ENCODE measurements at places on chromosomes 3 and 15.

GRCh38 chr15:75902129-75902557 lies 1.5 kb upstream of the FBXO22 start:
- no peak for DNase-seq

DNA sequence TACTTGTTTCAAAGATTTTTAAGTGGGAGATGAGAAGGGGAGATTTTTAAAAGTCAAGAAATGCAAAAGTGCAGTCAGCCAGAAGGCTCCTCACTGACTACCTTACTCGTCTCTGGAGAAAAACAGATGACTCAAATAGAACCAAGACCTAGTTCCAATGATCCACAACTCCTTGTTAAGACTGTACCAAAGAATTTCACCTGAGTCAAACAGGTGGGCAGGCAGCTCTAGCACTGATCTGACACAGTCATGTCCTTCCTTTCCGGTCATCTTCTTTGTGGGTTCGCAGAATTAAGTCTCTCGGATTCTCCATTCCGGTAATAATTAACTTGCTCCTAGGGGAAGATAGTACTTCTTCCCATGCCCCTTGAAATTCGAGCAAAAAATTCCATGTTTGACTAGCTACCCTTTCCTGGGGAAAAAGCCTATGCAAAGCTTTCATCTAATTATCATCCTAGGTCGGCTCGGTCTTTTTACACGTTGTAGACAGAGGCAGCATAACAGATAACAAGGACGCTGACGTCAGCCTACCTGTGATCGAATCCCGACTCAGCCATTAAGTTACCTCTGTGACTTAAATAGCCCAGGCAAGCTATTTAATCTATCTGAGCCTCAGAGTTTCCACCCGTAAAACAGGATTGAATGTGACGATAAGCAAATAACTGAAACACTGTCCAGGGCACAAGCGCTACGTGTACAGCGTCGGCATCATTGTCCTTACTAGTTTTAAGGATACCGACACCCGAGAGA lies 758 bp downstream of the SELENOK start:
- DNase-seq, result no peak

DNA sequence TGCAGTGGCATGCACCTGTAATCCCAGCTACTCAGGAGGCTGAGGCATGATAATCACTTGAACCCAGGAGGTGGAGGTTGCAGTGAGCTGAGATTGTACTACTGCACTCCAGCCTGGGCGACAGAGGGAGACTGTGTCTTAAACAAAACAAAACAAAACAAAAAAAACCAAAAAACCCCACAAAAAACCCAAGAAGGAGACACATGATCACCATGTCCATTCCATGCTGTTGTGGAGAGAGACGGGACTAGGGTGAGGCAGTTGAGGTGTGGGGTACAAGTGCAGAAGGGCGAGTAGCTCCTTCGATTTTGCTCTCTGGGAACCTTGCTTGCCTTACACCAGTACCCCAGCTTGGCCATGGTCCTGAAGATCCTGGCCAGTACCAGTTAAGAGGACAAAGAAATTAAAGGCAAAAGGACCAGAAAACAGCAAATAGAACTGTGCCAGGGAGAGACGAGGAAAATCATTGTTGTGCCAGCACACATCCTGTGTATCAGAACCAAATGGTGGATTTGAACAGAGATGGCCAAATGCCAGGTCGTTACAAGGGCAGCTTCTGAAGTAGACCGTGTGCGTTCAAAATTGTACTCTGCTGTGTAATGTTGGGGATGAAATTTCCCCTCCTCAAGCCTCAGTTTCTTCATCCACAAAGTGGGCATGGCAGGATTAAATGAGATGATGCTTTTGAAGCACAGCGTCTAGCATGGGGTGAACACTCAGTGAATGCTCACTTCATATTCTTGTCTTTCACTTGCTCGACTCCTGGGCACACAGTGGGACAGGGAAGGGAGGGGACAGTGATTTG lies 42.9 kb upstream of the CTSH start:
- DNase-seq, result no peak

GRCh38 chr15:25504307-25504706 lies 65.5 kb upstream of the UBE3A start:
- peak; percentile 59 for DNase-seq

DNA sequence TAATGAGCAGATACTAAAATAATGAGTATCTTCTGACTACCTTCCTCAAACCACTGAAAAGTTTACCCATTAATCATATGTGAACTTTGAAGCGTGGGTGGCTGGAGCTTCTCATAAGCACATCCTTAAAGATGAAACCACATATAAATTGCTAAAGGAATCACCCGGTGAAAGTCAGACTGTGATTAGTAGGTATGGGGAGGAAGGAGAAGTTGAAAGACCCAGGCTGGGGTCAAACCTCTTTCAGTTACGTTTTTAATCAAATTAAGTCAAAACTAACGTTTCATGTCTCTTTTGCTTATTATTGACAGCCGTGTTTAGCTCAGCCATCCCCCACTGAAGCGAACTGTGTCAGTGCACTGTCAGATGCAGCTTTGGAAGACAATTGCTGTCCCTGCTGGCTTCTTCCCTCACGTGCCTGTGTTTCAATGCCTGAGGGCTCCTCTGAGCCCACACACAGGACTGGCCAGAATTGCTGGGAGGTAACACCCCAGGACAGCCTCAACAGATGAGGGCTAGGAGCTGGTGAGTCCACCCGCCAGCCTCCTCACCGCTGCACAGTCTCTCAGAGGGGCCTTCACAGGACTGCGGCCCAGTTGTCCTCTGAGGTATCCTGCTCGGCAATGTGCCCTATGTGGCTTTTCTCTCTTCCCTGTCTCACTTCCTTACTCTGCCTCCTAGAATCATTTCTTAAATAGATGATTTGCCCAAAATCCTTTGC lies 29.3 kb upstream of the SH3BP5 start:
- DNase-seq, result peak; percentile 12

DNA sequence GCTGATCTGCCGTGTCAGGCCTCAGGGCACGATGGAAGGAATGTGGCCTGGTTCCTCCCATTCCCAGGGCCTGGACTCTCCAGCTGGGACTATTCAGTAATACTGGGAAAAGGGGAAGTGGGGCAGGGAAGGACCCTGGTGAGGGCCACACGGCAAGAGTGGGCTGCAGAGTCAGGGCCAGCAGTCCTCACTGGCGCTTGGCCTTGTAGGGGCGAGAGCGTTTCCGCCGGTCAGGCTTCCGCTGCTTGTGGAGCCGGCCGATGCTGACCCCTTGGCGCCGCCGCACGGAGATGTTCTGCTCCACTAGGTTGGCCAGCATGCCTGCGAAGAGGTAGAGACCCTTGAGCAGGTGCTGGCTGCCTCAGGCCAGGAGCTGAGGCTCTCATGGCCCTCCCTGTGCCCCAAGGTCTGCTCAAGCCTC lies 42.8 kb downstream of the SEMA3G start:
- no peak for DNase-seq

GRCh38 chr3:138072796-138073195 lies 42.6 kb downstream of the DZIP1L start:
- no peak for DNase-seq

- no peak for DNase-seq
These were observed 218.1 kb downstream of the CLSTN2 start for GRCh38 chr3:140152851-140153639.

GRCh38 chr3:17515445-17516234 lies 226.8 kb downstream of the TBC1D5 start:
- DNase-seq, result no peak

DNA sequence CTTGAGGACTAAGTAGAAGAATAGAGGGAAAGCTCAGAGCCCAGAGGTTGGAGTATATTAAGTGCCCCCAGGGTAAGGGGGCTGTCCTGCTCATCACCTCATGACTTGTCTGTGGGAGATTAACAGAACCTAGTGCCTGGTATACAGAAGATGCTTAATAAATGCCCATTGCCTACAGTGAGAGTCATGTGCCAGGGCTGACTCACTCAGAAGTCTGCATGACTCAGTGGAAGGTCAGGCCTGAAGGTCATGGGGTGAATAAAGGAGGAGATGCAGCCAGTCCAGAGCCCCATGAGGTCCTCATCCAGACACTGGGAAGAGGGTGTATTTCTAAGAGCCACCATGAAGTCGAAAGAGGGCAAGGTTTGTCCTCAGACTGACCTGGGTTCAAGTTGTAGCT lies 62.5 kb upstream of the TLE3 start:
- no peak for DNase-seq

DNA sequence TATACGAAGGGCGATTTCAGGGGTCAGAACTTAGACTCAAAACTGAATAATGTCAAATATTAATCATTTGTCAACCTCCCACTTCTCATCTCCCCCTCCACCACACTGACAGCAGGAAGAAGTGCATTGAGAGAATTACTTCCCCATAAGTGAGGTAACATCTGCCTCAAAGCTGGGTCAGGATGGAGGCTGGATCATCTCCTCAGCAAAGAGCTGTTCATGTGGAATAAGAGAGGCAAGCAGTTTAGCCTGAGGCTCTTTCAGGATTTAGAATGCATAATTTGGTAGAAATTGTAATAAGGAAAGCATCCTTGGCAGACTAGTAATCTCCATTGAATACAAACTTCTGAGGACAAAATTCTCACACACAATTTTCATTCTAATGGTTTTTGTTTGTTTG lies 512.1 kb downstream of the ROBO1 start:
- DNase-seq, result no peak

DNA sequence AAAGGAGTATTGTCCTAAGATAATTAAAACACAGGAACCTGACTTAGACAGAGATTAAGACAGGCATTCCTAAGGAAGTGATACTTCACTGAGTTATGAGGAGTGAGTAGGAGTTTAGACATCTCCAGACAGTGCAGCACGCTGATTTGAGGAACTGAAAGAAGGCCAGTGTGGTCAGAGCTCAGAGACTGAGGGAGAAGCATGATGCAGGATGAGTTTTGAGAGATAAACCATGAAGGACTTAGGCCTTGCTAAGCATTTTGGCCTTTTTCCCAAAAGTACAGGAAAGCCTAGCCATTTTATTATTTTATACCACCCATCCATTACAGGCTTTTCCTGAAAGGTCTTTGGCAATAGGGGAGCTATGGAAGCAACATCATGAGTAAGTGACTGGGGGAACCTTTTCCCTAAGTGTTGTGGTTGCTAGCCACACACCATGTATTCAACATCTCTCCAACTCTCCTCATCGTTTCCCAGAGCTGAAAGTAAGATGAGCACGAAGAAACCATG lies 375.6 kb upstream of the TPRG1 start:
- DNase-seq, result peak; percentile 63

DNA sequence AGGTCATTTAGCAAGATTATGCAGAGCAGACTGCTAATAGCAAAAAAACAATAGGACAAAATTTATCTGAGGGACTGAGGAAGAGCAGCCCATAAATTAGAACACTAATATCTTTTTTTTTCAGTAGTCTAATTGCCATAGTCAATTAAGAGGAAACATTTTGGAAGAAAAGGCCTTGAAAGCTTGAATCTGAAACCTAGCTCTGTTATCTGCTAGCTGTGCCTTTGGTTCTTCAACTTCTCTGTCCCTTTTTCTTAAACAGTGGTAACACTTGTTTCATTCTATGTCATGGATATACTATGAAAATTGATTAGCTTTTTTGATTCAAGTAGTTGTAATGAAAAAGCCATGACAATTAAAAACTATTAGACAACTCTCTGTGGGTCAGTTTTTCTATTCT lies 1.7 kb downstream of the ATR start:
- DNase-seq, result no peak

GRCh38 chr3:3806856-3807255 lies 7.6 kb downstream of the LRRN1 start:
- no peak for DNase-seq

DNA sequence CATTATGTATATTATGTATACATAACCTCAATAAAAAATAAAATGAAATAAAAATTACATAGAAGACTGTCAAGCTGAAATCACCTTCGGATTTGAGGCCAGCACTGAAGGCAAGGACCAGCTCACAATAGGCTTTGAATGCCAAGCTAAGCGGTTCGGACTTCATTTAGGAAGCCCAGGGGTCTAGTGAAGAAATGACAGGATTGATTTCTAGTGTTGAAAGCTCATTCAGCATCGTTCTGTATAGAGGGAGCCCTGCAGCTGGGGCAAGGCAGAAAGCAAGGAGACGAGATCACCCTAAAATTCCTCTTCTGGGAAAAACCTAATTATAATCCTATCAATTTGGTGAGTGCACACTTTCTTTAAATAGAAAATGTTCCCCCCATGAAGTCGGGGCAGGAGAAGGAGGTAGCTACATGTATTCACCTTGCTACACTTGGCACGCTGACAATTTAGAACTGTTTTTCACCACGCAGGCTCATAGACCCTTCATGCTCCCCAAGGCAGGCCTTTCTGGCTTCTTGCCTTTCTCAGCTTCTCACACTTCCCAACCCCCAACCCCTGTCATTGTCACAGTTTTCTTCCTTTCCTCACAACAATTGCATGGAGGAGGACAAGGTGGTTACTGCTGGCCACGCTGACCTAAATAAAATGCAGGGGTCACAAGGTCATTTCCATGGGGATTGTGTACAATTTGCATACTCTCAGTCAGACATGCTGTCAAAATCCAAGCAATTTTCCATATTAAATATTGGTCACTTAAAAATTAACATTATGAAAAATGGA lies 44.4 kb upstream of the SSR3 start:
- DNase-seq, result no peak

GRCh38 chr3:103158183-103158582 lies 723.4 kb downstream of the ZPLD1 start:
- DNase-seq, result no peak

DNA sequence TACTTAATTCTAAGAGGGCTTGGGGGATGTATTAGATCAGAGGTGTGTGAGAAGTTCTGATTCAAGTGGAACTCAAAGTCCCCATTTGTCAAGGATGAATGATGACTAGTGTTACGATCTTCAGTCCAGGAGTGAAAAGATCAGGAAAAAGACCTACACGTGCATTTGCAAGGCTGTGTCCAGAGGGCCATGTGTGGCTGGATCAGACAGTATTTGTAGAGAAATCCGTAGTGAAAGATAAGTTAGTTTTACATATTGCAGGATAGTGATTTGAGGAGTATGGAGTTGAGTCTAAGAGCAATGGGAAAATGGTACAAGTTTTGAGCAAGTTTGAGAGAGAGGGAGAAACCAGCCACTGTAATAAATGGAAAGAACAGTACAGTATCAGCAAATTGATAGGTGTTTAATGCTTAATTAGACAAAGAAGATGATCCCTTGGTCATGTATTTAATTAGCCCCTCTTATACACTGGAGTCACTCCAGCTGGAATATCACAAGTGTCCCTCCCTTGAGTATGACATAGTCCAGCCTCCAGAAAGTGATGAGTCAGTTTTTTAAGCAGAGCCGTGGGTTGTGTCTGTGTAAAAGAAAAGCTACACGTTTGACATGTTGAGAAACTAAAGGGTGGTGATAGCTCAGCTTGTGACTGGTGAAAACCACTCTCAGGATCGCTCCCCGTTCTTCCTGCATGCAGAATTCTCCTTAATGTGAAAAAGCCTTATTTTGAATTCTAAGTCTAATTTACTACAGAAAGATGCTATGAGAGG lies 348.8 kb downstream of the ROBO1 start:
- no peak for DNase-seq

GRCh38 chr3:98801043-98801747 lies 38.1 kb downstream of the ST3GAL6 start:
- DNase-seq, result no peak

GRCh38 chr3:66276705-66277274 lies 56.0 kb downstream of the SLC25A26 start:
- peak; percentile 62 for DNase-seq

GRCh38 chr3:42051384-42052131 lies 39.6 kb upstream of the TRAK1 start:
- peak; percentile 48 for DNase-seq

GRCh38 chr15:36596915-36597314 lies 17.5 kb downstream of the CDIN1 start:
- no peak for DNase-seq

Data from COLO829 (cell line).